ENCODE measurements at places on chromosomes 12 and 14. TPM values are rescaled to one million over a fixed set of nuclear protein-coding genes. Genes with fewer than 3 reads are reported as not detected.

The SMIM41 gene
- polyA plus RNA-seq = 0.29 TPM

DNA sequence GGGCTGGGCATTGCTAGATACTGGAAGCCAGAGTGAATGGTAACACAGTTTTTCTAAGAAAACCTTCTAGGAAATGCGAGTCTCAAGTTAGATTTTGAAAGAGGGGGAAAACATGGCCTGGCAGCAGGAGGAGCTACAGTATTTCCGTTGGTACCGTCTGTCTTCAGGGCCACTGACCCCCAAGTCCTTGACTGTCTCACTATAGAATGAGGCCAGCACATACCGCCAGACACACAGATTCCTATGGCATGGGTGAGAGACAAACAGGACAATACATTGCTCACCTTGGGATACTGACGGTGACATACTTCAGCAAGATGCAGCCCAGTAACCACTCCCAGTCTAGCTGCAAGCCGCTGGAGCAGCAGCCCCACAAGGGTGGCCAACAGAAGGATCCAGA lies 21.7 kb downstream of the SLC11A2 start:
- DNase-seq = no peak

DNA sequence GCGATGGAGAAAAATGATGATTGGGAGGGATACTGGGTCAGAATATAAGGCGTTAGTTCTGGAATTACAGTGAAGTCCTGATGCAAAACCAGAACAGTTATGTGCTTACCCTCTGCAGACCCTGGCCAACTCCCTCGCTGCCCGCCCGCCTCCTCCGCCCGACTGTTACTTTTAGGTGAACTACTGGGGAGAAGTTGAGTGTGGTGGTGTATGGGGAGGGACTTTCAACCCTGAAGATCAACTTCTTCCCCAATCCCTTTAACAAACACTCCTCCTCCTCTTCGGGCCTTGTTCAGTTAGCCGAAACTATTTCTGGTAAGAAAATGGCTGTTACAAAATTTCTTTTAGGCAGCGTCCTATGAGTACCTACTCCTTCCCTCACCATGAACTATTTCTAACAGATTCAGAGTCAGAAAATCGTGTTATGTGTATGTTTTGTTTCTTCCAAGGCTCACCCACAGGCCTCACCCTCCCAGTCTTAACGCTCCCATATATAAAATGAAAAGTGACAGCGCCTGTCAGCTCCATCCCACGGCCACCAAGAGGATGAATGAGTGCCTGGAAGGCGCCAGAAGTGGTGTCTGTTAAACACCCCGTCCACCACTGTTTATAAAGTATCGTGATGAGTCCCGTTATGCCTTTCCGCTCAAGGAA lies 1.3 kb downstream of the FBXO33 start:
- peak; percentile 16 for DNase-seq

DNA sequence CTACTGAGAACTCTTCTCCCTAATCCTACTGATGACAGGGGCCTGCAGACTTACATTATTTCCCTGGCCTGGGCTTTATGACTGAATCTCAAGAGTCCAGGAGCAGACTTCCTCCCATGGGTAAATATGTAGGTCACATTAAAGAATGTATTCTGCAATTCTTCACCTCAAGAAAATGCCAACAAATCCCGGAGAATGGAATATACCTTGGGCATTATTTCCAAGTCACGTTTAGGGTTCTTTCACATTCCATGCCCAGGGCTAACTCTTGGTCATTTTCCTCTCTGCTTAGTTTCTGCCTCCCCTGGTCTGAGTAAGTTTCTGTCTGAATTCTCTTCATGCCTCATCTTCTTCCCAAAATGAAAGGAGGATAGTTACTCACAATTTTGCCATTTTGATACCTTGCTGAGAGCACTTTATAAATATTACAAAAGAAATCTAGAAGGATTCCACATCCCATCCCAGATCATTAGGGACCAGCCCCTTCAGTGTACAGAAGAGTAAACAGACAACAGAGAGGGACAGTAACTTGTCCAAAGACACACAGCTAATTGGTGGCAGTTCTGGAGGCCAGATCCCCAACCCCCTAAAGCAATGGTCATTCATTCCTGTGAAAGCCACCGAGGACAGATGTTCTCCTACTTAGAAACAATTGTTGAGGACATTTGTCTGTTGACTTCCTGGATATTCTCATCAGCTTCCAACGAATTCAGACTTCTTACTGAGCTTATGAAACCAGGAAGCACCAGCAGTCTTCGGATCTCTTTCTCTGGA lies 605 bp downstream of the PAH start:
- no peak for DNase-seq

The NDRG2 gene
- polyA plus RNA-seq = 293 TPM

The TAS2R9 gene
- polyA plus RNA-seq = not detected

DNA sequence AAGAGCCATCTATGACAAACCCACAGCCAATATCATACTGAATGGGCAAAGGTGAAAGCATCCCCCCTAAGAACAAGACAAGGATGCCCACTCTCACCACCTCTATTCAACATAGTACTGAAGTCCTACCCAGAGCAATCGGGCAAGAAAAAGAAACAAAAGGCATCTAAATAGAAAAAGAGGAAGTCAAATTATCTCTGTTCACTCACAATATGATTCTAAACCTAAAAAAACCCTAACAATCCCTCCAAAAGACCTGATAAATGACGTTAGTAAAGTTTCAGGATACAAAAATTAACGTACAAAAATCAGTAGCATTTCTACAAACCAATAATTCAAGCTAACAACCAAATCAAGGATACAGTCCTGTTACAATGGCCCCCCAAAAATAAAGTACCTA lies 26.9 kb downstream of the MDM1 start:
- DNase-seq = no peak

The GPR132 gene
- polyA plus RNA-seq = 0.35 TPM

GRCh38 chr12:42260518-42260917 lies 22.5 kb upstream of the YAF2 start:
- no peak for DNase-seq

DNA sequence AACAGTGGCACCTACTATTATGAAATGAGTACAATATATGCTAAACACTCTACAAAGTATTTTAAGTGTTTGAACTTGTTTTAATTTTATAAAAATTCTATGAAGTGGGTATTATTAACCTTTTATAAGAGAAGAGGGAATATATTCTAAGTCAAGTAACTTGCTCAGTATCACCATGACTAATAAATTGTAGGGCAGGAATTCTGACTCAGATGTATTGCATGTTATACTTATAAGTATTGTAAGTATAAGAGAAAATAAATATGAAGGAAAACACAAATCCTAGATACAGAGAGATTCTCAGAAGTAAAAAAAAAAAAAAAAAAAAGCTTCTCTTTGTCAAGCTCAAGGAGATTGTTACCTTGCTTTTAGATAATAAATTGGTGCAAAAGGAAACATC lies 893.2 kb downstream of the SLC16A7 start:
- no peak for DNase-seq

DNA sequence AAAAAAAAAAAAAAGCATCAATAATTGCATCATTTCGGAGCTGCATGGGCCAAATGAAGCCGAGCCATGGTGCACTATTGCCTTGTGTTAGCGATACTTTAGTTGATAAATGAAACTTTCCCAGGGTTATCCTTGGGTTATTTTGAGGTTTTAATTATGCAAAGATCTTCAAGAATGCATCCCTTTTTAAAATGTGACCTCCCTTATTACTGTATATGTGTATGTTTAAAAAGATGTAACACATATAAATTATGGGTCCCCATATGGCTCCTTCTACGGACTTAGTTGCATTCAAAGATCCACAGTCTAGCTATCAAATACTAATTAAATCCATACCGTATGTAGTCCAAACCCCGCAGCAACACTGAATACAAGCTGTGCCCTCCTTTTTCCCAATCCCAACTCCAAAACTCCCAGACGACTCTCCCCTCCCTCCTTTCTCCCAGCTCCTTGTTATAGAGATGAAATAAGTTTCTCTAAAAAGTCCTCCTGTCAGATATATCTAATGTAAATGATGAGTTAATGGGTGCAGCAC lies 129.3 kb upstream of the MAP1LC3B2 start:
- no peak for DNase-seq

The CCDC38 gene
- 0.01 TPM for polyA plus RNA-seq

GRCh38 chr12:107622001-107622400 lies 63.6 kb upstream of the PWP1 start:
- DNase-seq = no peak

- DNase-seq = no peak
Measured at GRCh38 chr14:78254911-78255461, 84.8 kb downstream of the NRXN3 start.

DNA sequence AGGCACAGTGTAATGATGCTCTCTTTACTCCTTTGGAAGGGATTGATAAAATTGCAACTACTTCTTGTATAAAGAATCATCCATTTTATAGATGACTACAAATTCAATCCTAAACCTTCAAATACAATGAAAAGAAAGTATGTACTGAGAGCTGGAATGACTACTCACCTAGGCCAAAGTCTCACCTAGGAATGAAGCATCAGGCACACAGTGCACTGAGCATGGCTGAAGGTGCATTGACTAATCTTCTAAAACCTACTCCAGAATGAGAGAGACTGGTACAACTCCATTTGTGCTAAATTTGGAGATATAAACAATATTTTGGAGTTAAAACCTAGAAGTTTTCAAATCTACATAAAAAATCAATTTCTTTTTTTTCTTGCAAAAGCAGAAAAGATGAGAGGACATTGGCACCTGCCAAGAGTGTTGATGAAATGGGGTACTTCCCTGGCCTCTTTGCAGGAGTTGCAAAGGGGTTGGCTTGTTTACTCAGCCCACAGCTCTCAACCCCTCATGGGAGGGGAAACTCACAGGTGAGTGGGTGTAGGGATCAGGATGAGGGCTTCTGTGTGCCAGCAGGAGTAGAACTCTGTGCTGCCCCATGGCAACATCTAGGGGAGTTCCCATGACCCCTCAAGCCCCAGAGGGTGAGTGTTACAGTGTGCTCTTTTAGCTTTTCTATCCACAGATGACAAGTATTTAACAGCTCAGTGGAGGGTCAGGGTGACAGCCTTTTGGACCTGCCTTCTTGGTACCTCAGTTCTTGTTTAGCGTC lies 31.3 kb downstream of the CLECL1 start:
- DNase-seq = no peak

The HCAR2 gene
- polyA plus RNA-seq = 0.22 TPM

DNA sequence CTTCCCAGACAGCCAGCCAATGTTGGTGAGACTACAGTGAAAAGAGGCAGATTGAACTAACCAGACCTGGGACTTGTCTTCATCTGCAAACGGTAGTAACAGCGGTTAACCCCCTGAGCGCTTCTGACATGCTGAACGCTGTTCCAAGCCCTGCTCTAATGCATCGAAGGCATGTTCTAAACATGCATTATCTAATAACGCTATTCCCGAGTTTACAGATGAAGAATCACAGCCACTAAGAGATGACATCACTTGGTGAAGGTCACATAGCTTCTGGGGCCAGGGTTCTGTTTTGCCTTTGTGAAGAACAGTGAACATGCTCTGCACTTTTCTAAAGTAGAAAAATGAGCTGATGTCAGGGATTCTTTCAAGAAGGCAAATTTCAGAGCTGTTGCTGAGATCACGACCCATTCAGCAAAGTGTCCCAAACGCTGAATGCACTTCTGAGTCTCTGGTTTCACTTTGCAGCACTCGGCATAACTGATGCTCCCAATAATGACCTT lies 56.0 kb downstream of the FOS start:
- no peak for DNase-seq

The PARPBP gene
- 0.39 TPM for polyA plus RNA-seq

The SLC2A14 gene
- polyA plus RNA-seq = not detected

GRCh38 chr12:75606151-75606550 lies 94.7 kb upstream of the KRR1 start:
- no peak for DNase-seq

The ESPL1 gene
- polyA plus RNA-seq = 0.13 TPM

DNA sequence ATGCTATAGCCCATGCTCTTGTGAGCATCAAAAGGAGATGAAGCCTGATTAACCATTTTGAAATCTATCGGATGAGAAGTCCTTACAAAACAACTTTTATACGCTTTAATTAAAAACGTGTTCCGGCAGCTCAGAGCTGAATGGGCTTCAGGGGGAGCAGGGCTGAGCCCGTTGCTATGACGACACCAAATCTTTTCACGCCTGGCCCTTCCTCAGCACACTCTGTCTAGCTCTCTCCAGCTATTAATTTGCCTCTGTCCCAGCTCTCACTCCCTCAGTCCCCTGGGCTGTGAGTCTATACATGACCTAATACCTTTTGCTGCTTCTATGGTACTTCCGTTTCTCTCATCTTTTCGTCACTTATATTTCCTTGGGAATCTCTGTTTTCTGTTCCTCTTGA lies 15.8 kb downstream of the FOXA1 start:
- DNase-seq = no peak

The KSR2 gene
- not detected for polyA plus RNA-seq

DNA sequence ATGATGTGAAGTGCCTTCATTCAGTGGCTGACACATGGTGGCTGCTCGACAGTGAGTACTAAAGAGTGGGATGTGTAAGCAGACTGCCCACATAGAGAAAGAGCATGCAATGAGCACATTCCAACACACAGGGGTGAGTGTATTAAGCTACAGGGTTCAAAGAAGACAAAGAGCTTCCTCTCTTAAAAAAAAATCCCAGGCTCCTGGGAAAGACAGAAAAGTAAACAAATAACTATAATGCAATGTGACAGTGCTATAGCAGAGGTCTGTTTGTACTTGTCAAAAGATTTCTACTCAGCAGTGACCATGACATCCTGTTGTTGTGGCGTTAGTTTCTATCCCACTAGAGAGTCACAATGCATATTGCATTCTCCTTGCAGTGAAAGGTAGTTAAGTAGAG lies 12.4 kb upstream of the PCNX1 start:
- no peak for DNase-seq

DNA sequence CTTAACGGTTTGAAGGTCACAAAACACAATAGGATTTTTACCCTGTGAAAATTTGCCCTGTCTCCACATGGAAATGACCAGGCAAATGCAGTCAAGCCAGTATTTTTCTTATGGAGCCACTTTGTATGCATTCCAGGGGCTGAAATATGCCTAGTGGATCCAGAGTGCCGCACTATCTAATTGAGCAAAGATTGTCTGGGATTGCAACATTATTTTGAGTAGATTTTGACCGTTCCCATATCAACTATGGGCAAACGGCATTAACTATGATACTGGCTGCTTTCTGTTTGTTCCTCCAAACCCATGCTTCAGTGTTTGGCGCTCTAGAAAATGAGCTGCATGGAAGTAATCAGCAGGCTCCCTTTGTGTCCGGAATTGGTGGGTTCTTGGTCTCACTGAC lies 223.0 kb downstream of the BTG1 start:
- no peak for DNase-seq

- DNase-seq = no peak
Measured at GRCh38 chr14:68124979-68125731, 305.6 kb downstream of the RAD51B start.

The ARMH4 gene
- polyA plus RNA-seq = 1.3 TPM

The ESRRB gene
- polyA plus RNA-seq = 5.9 TPM

The CSRP2 gene
- 20.8 TPM for polyA plus RNA-seq

The TMEM132C gene
- 1.6 TPM for polyA plus RNA-seq

DNA sequence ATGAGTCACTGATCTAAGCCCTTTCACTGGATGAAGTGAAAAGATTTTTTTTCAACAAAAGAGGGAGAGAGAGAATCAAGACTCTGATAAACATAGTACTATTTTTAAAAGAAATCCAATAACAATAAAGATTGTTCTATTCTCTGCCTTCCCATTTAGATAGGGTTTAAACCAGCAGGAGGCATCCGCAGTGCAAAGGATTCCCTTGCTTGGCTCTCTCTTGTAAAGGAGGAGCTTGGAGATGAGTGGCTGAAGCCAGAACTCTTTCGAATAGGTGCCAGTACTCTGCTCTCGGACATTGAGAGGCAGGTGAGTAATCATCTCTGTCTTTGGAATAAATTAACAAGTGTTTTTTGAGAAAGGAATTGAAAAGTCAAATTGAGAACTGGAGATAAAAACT lies 124.9 kb downstream of the DERA start:
- DNase-seq = no peak

The CCDC197 gene
- 1.3 TPM for polyA plus RNA-seq

The YAF2 gene
- polyA plus RNA-seq = 41.7 TPM

GRCh38 chr14:28407031-28407825 lies 359.4 kb upstream of the FOXG1 start:
- DNase-seq = no peak

All from heart right ventricle (tissue), 16 donors.